Spinal cord (tissue), 10 donors: ENCODE measurements at places on chromosomes 13 and 19. TPM values are rescaled to one million over a fixed set of nuclear protein-coding genes. Genes with fewer than 3 reads are reported as not detected.
A peak's percentile ranks its signal among the peaks of the same experiment; 100 is the strongest.

DNA sequence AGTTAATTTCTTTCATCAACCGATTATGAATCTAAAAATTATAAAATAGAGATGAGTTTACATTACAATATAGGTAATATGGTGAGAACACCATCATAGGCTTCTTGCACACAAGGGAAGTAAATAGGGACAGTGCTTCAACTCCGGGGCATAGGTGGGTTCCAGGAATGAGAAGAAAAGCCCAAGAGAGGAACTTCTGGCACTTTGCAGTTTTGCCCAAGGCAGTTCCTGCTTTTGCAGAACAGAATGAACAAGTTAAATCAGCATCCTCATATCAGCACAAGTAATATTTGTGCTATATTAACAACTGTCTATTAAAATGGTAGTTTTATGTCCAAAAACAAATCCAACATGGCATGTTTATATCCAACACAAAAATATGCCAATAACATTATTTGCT is 60.1 kb downstream of the DACH1 start:
- no peak for DNase-seq

GRCh38 chr13:100650326-100650725 is 24.3 kb downstream of the TMTC4 start:
- peak; percentile 97 for DNase-seq

DNA sequence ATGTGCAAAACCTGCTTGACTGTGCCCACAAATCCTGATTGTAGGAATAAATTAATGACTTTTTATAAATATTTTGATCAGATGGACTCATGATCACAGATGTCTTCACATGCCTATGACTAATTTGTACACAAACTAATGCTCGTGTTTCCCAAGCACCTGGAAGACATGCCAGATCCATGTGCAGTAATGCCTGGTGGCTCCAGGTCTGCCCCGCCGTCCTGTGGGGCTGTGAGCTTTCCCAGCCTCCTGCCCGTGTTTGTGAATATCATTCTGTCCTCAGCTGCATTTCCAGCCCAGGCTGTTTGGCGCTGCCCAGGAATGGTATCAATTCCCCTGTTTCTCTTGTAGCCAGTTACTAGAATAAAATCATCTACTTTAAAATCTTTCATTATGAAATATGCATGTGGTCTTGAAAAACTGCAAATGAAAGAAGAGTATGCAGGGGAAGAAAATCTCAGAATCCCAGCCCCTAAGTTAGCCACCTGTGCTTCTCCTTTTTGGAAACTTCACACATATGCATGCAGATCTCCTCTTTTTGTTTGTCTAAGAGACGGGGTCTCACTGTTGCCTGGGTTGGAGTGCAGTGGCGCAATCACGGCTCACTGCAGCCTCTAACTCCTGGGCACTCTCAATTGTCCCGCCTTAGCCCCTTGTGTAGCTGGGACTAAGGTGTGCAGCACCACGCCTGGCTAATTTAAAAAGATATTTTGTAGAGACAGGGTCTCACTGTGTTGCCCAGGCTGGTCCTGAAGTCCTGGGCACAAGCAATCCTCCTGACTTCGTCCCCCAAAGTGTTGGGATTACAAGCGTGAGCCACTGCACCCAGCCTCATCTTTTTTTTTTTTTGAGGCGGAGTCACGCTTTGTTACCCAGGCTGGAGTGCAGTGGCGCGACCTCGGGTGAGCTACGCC is 6.2 kb downstream of the RPL28 start:
- no peak for DNase-seq

The COL5A3 gene
- polyA plus RNA-seq = 7.8 TPM

DNA sequence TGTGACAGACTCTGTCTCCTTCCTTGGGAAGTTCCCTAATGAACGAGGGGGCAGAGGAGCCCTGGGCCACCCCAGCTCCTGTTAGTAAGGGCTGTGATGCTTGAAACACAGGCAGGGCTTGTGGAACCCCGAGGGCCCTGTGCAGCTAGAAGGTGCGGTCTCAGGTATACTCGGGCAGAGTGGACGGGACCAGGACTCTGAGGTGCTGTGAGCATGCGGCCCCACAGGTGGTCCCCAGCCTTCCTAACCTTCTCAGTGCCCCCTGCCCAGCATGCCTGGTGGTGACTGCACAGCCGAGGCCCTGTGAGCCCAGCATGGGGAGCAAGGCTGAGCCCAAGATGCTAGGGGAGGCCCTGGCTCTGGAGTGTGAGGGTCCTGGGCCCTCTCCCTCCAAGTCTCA is 4.0 kb upstream of the SIGLEC8 start:
- no peak for DNase-seq

DNA sequence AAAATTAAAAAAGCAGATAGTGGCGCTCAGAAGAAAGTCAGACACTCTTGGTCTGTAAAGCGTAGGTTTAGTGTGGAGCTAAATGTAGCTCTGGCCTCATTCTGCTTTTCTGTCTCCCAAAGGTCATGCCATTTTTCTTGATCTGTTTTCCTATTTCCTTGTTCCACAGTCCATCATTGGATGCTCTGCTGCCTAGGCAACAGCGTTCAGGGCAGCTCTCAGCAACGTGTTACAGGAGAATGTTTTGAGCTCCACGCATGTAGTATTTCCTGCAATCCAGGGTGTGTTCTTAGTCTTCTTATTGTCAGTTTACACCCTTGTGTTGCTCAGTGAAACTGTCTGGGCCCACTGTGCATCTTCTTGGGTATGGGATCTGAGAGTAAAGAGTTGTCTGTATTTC is 46.0 kb upstream of the PCDH8 start:
- DNase-seq = no peak

- DNase-seq = no peak
Measured at GRCh38 chr19:45981350-45981749, 7.7 kb upstream of the NOVA2 start.

- DNase-seq = no peak
Measured at GRCh38 chr13:36888645-36889044, 31.4 kb downstream of the SMAD9 start.

The ZNF677 gene
- 42.6 TPM for polyA plus RNA-seq

GRCh38 chr19:55346725-55347441 is 7.2 kb downstream of the KMT5C start:
- DNase-seq = no peak

GRCh38 chr13:64684108-64684507 is 2546.0 kb downstream of the PCDH9 start:
- DNase-seq = no peak

The RGS9BP gene
- polyA plus RNA-seq = 0.35 TPM

DNA sequence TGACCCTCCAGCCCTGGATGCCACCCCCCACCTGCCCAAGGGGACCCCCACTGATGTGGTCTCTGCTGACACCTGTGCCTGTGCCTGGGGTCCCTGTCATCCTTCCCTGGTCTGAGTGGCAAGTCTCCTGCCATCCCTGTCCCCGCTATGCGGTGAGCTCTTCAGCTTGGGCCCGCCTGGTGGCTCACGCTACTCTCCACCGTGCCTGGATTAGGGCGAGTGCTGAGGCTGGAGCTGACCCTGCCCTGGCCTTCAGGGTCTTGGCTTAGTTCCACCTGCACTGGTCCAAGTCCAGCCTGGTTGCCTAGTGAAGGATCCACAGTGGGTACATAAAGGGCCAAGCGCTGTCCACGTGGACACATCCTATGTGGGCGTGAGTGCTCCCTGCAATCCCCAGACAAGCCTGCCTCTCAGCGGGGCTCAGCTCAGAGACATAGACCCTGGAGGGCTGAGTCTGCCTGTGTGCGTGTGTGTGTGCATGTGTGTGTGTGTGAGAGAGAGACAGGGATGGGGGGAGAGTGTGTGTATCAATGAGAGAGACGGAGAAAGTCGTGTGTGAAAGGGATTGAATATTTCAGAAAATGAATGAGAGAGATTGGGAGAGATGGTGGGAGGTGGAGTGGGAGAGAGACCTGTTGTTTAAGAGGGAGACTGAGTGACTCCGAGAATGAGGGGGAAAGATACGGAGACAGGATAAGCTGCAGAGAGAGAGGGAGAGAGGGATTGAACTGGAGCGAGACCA is 22.1 kb downstream of the WTIP start:
- DNase-seq = no peak

DNA sequence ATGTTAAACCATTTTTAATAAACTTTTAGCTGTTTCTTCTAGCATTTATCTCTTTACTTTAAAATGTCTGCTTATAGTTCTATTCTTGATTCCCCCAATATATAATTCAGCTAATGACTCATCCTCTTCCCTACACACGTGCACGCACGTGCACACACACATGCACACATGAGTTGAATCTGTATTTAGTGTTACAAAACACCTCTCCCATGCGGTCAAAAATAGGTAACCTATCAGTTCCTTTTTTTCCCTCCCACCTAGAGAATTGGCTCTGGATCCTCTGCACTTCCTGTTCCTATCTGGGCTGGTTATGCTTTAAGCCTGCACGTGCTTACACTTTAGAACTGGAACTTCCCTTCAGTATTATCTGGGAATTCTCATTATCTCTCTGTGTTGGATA is 144.1 kb downstream of the PAN3 start:
- DNase-seq = no peak

DNA sequence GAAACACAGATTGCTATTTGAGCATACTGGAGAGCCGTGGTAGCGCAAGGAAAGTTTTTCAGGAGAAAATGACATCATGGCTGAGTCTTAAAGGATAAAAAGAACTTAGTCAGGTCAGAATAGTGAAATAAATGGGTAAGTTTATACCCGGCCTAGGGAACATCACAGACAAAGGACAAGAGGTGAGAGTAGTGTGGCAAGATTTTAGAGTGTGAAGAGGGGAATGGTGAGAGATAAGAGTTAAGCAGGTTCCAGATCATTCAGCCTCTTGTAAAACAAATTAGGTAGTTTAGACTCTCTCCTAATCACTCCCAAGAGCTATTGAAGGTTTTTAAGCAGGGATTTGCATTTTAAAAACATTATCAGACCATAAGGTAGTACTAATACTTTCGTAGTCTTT is 116.0 kb upstream of the MAB21L1 start:
- DNase-seq = no peak

DNA sequence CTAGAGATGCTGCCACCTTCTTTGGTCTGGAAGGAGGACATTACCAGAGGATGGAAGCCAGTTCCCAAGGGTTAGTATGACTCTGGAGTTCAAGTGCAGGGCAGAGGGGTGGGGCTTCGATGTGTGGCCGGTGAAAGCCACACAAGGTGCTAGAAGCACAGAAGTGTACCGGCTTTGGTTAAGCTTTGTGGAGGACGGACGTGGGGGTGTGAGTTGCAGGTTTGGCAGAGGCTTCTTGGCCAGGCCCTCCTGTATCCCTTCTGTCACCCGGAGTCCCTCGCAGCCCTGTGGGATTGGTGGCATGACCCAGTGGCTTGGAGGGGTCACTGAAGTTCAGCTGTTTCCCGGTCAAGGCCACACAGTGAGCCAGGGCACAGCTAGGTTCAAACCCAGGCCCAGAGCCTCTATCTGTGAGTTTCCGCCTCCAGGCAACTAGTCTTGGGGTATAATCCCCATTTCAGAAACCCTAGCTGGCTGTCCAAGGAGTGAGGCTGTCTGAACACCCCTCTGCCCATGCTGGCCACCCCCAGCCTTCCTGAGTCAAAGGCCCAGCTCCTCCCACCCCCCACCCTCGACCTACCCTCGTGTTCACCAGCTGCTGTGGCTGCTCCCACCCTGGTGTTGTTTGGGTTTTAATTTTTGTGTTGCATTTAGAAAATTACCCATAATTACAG is 4.6 kb upstream of the SSBP4 start:
- peak; percentile 29 for DNase-seq
